ENCODE measurements at places on chromosomes 1 and 21.

DNA sequence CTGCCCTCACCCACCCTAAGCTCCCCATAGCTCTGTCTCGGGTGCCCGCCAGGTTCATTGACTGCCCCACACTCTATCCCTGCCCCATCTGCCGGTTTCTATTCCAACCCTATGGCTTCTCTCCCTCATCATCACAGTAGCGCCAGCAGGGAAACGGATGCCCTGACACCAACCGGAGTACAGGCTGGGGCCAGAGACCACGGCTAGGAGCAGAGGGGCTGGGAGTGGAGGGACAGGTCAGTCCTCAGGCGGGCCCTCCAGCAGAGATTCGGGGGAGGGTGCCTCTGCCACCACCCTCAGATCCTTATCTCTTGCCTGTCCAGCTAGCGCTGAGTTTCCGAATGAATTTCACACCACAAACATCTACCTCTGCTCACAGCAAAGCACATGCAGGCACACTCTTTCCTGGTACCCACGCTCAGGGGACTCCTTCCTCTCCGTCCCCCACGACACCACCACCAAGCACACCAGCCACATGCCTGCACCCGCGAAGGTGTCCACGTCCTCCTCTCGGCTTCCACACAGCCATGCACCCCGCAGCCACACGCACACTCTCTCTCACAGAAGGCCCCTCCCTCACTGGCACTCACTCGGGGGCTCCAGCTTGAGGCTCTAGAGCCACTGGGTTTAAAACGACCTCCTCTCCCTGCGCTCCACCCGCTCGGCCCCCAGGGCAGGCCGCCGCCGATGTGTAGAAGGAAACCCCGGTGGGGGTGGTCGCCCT is 7.2 kb downstream of the TAL1 start:
- no peak for DNase-seq

GRCh38 chr1:24201941-24202440 is 14.9 kb upstream of the IFNLR1 start:
- peak; percentile 76 for DNase-seq

DNA sequence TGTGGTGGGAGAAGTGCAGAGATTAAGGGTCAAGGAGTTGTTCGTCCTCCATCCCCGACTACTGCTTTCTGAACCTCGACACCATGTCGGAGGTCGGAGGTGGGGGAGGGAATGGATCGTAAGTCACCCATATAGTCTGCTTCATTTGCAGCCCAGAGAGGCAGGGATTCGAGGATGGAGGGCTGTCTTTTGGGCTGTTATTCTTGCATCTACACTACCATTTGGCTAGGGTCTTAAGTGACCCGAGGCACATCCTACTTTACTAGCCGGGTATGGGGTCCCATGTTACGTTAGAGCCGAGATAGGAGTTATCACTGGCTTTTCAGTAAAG is 578 bp downstream of the USP21 start:
- no peak for DNase-seq

DNA sequence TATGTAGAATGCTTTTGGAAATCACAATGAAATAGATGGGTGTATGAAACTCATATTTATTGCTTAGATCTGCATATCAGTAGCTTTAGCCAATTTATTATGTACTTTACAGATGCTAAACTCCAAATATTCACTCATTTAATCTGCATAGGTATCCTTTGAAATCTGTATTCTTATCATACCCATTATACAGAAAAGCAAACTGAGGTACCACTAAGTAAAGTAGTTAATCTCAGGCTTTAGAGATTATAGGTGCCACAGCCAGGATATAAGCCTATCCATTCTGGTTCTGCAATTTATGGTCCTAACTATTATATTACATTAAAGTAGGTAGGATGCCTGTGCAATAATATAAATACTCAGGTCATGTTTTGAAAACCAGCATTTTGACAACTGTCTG is 369.4 kb downstream of the NCAM2 start:
- DNase-seq = no peak

DNA sequence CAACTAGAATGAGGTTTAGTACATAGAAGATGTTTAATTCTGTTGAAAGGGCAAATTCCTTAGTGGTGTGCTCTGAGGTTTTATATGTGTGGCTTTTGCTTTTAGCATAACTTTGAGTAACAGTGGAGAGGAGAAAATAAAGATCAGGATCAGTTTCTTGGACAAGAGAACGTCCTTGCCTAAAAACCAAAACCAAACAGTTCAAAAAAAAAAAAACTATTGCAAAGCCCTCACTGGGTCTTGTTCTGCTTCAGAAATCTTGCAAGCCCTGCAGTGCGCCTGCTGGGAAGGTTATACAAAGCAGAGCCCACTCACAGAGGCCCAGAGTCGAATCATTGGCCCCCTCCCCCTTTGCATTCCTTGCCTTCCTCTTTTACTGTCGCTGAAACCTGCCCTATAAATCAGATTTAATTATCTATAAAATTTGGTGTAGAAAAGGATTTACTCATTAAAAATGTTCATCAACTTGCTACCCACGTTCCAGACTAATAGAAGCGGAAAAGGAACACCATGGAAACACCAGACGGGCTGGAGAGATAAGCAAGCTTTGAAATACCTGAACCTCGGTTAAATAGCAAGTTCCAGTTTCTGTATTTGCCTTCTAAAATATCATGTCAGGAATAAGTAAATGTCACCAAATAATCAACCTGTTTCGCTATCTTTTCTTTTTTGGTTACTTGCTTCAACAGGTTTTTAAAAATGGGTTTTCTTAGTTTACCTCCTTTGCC is 201.6 kb upstream of the PTBP2 start:
- DNase-seq = no peak

- peak; percentile 50 for DNase-seq
These were observed 560 bp downstream of the PLEKHM2 start for GRCh38 chr1:15684468-15685291.

GRCh38 chr21:39188521-39189139 is 5.4 kb upstream of the PSMG1 start:
- peak; percentile 32 for DNase-seq

DNA sequence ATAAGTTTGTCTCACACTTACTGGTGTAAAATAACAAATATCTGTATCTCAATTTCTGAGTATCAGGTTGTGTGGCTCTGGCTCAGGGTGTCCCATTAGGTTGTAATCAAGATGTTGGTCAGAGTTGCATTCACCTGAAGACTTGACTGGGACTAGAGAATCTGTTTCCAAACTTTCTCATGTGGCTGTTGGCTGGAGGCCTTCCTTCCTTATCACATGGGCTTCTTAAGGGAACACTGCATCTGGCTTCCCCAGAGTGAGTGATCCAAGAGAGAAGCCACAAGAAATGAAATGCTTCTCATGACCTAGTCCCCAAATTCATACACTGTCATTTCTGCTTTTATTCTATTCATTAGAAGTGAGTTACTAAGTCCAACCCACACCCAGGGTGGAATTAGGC is 568.4 kb upstream of the CAMK1G start:
- no peak for DNase-seq

GRCh38 chr1:37033355-37034101 is 787 bp downstream of the GRIK3 start:
- no peak for DNase-seq

DNA sequence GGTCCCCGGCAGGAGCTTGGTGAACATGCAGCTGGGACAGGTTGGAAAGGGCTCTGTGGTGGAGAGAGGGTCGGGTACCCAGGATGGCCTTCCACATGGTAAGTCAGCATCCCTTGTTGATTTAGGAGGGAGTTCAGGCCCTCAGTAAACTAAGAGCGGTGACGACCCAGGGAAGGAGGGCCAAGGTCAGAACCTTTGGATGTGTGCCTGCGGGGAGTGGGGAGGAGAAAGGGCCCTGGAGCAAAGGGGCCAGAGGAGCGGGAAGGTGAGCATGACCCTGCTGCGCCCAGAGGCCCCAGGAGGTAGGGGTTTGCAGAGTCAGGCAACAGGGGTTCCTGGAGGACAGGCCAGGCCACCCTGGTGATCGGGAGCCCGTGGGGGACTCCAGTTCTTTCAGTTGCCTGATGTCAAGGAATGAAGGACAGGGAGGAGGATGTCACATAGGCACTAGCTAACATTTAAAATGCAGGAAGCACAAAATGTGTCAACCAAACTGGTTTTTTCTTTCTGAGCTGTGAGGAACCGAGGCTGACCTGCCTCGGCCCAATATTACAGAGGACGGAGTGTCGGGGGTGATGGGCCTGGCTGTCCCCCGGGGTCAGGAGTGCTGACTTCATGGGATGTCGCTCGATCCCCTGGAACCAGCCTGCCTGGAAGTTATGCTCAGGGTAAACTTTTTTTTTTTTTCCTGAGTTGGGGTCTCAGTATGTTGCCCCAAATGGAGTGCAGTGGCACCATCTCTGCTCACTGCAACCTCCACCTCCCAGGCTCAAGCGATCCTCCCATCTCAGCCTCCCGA is 117.4 kb upstream of the SLC45A1 start:
- no peak for DNase-seq

GRCh38 chr1:164735315-164736052 is 176.5 kb downstream of the PBX1 start:
- peak; percentile 70 for DNase-seq
